ENCODE measurements at places on chromosomes 16 and 17. TPM values are rescaled to one million over a fixed set of nuclear protein-coding genes. Genes with fewer than 3 reads are reported as not detected.

Gene CCL17
- total RNA-seq: 0.73 TPM

Gene RPL13
- 2,317 TPM for total RNA-seq

Gene ADAD2
- not detected for total RNA-seq

Gene KRT222
- not detected for total RNA-seq

Gene RASL10B
- total RNA-seq: 0.69 TPM

Gene ADGRG3
- 0.15 TPM for total RNA-seq

Gene AATK
- 16.0 TPM for total RNA-seq

Gene PNMT
- not detected for total RNA-seq

Gene VEZF1
- total RNA-seq: 51.0 TPM

Gene LGALS9B
- not detected for total RNA-seq
